ENCODE measurements at places on chromosomes 5 and 9.
A peak's percentile ranks its signal among the peaks of the same experiment; 100 is the strongest.

DNA sequence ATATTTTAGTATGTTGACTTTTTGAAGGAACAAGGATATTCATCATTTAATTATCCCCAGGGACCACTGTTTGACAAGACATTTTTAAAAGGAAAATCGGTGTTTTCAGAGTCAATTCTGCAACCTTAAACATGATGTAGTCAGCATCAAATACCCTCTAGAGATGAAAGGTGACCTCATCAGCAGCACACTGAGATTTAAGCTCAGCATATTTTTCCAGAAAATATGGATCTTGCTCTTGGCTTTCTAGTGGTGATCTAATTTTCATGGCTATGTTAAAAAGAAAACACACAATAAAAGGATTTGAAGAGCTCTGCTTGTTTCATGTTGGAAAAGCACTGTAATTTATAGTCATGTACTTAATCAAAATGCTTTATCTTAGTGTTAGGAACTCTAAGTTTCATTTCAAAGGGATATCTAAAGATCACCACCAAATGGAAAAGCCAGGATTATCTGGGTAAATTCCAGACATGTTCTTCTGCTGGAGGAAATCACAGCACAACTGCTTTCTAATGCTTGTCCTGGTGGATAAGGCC, 487.2 kb downstream of the ENC1 start:
- no peak for DNase-seq

DNA sequence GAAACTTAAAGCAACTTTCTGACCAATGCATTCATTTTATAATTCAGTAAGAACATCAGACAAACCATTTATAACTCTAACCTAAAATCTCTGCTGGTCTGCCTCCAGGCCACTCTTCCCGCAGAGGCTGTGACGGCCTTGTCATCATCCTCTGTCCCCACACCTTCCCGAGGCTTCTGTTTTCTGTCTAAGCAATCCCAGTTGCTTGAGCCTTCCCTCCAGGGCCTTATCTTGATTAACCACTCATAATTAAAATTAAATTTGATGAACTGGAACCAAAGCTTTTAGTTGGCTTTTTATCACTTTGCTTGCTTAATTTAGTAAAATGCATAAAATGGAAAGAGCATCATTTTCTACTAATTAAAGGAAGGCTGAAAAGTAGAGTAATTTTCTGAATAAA, 312.4 kb downstream of the DIRAS2 start:
- DNase-seq = no peak

DNA sequence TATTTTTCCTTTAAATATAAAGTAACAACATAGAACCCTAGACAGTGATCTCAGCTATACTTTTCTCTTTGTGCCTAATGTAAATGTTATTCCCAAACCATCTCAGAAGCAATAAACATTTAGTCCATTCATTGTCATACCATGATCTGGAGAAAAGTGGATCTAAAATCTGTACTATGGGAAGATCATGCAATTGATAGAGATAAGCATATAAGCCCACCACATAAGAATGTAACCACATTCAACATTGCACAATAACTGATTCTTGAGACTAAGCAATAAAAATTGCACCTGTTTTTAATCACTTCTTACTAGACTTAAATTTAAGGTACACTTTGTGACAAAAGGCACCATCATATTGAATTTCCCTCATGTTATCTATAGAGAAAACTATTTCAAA, 1403.0 kb upstream of the C9orf72 start:
- DNase-seq = no peak

GRCh38 chr5:541539-542318, 17.5 kb upstream of the SLC9A3 start:
- no peak for DNase-seq

DNA sequence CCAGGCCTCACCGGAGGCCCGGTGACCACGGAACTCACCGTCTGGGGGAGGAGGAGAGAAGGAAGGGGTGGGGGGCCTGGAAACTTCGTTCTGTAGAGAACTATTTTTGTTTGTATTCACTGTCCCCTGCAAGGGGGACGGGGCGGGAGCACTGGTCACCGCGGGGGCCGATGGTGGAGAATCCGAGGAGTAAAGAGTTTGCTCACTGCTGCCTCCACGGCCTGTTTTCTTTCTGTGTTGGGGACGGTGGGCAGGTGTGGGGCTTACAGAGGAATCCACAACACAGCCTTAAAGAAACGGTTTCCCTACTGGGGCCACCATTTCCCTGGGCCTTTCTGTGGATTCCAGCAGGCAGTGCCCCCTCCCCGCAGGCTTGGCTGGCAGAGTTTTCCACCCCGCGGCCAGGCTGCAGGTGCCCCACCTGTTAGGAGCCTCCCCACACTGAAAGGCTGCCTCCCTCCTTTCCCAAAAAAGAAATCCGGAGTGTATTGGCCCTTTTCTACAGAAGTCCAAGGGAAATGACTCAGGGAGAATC, 80.8 kb downstream of the NTNG2 start:
- no peak for DNase-seq

DNA sequence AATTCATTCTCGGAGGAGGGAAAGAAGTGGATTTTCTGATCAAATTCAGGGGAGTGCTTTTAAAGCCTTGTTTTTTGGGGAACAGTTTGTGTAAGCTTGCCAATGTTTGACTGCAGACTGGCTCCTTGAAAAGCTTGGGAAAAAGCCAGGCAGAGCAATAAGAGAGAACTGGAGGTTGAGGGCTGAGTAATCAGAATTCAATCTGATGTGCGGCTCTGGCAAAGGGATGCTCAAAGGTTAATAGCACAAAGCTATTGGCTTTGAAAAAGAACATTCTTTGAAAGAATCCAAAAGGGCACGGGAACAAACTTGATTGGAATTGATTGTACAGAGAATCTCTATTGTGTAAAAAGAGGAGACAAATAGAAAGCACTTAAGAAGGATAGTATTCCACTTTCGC, 279.3 kb downstream of the YTHDC2 start:
- DNase-seq = no peak

- no peak for DNase-seq
Measured at GRCh38 chr5:2266641-2267240, 384.0 kb upstream of the IRX4 start.

DNA sequence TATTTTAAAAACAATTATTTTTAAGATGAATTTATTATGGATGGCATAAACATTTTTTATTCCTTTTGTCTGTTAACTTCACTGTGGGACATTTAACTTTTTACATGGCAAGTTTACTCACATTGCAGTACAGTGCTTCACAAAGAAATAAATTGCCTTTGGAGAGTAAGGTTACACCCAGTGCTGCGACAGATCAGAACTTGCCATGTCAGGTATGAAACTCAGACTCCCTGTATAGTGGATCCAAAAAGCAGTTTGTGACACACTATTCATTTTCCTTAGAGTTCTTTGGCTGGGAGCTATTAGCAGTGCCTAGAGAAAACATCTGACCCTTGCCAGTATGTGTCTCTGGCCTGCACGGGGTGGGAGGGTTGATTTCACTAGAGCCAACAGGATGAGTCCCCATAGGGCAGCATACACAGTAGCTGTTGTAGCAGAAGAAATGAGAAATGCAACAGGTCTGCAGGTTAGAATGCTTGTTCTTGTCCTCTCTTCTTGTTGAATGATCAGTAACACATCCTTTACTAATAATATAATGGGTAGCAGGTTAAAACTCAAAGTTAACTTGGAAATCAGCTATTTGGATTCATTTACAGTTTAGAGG, 42.9 kb downstream of the STARD4 start:
- no peak for DNase-seq

DNA sequence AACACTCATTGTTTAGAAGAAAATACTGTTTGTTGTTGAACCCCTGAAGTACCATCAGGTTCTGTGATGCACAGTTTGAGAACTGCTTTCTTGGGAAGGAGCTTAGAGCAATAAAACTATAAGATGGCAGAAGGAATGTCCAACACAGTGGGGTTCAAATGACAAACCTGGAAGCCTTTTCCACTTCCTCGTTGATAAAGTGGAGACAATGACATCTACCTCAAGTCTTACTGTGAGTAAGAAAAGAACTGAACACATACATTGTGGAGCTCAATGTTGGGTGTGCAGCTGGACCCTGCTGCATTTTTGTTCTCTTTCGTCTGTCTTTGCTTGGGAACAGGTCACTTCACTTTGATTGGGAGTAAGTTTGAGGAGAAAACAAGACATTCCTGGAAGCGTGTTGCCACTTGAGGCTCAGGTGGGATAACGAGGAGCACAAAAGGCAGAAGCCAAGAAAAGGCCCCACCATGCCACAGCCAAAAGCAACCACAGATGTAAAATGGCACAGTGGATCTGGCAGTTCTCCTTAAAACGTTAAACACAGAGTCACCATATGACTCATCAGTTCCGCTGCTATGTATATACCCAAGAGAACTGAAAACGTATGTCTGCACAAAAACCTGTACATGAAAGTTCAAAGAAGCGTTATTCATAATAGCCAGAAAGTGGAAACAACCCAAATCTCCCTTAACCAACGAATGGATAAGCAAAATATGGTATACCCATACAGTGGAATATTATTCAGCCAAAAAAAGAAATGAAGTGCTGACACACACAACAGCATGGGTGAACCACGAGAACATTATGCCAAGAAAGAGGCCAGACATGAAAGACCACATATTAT, 42.9 kb upstream of the SUB1 start:
- DNase-seq = no peak

- DNase-seq = no peak
Measured at GRCh38 chr9:99360026-99360425, 137.9 kb downstream of the SEC61B start.

- DNase-seq = no peak
Measured at GRCh38 chr5:5371957-5372356, 50.5 kb upstream of the ICE1 start.

DNA sequence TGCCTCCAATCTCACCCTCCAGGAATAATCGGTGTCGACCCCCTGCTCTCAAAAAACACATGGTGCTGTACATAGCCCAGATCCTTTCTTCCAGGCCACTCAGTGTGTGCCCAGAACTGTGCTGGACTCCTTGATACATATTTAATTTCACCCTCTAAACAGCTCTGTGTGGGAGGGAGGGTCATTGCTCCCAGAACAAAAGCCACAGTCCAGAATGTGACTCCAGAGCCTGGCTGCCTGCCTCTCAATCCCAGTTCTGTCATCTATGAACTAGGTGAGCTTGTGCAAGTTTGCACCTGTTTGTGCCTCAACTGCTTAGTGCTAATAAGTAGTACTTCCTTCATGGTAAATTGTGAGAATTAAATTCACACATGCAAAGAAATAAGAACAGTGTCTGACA, 93.1 kb downstream of the GABBR2 start:
- DNase-seq = no peak

DNA sequence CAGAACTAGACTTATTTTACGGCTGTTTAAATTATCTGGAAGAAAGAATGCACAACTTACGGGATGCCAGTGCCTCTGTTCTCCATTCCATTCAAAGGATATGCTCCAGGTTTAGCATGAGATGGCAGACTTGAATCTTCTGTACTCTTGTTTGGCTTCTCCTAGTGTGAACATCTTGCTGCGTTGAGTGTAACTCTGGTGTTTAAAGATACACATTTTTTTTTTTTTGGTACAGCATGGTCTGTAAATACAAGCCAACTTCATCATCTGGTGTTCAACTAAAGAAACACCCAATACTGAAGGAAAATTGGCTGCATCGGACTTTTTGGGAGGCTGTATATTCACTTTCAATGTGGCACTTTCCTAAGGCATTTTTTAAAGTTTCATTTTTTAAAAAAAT, 7.4 kb upstream of the MIER3 start:
- DNase-seq = no peak

- no peak for DNase-seq
Measured at GRCh38 chr5:147892696-147893296, 13.5 kb downstream of the C5orf46 start.

- DNase-seq = peak; percentile 68
Measured at GRCh38 chr5:141960449-141961323, 2.7 kb upstream of the PCDH12 start.

- no peak for DNase-seq
Measured at GRCh38 chr5:72194846-72195245, 87.6 kb downstream of the MAP1B start.

DNA sequence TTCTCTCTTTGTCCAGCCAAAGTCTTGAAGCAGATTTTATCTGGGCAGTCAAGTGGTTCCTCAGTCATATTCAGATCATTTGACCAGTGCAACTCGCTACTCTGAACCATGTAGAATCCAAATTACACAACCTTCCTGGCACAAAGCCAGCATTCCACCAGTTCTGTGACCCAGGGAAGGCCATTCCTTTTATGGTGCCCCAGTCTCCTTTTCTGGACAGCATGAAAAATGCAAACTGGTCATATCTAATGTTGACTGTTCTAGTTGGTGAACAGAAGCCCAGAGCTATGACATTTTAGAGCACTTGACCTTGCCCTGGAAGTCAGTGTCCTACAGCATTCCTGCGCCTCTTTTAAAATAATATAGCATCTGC, 364.6 kb downstream of the BRINP1 start:
- DNase-seq = peak; percentile 0

- no peak for DNase-seq
Measured at GRCh38 chr9:68496356-68496755, 44.3 kb downstream of the TMEM252 start.

GRCh38 chr9:11701706-11702105, 991.5 kb upstream of the TYRP1 start:
- no peak for DNase-seq

Data from GOT3 (cell line).